ENCODE measurements at places on chromosomes 4 and X. TPM values are rescaled to one million over a fixed set of nuclear protein-coding genes. Genes with fewer than 3 reads are reported as not detected.

The GLRA3 gene
- not detected for total RNA-seq

The TCEAL6 gene
- not detected for total RNA-seq

The DACH2 gene
- 1.0 TPM for total RNA-seq

The CTAG1B gene
- total RNA-seq = not detected

The LGI2 gene
- total RNA-seq = 4.6 TPM

GRCh38 chr4:127586922-127587571 lies 45.7 kb upstream of the INTU start:
- H3K36me3 ChIP-seq = peaks cover 3% of the 10 kb centered on the region
- no peak for DNase-seq
- H3K27ac ChIP-seq = no peak overlapping the region

GRCh38 chrX:152601848-152602616 lies 35.7 kb upstream of the GABRQ start:
- peaks cover 5% of the 10 kb centered on the region for H3K4me1 ChIP-seq
- DNase-seq = no peak
- H3K27me3 ChIP-seq = peaks cover 3% of the 10 kb centered on the region
- no peaks in the 10 kb centered on the region for H3K36me3 ChIP-seq

DNA sequence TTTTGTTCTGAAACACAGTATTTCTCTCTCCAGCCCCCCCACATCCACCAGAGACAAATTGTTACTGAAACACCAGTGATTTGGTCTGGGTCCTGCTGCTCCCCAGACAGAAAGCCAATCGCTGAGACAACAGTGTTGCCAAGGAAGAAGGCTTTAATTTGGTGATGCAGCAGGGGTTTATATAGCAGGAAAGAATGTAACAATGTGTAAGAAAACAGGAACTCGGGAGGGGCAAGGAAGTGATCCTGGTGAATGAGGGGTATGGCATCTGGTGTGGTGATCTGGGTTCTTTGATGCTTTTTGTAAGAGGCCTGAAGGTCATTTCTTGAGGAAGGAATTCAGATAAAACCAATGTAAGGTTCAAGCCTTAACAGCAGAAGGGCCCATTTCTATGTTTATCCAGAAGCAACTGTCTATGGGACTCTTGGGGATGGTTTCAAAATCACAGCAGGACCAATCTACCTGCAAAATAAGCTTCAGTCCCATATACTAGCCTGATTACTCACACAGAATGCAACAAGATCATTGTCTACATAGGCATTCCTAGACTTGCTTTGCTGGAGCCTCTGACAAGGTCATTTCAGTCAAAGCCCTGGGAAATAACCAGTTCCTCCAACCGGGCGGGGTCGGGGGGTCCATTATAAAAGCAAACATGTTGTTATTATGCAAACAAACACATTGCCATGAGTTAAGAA lies 445.2 kb upstream of the ZFP42 start:
- DNase-seq = no peak
- H3K36me3 ChIP-seq = no peaks in the 10 kb centered on the region
- no peak overlapping the region for H3K27ac ChIP-seq
- no peaks in the 10 kb centered on the region for H3K27me3 ChIP-seq
- H3K4me1 ChIP-seq = no peaks in the 10 kb centered on the region

- peaks cover 19% of the 10 kb centered on the region for H3K4me1 ChIP-seq
- no peak overlapping the region for H3K27ac ChIP-seq
- no peaks in the 10 kb centered on the region for H3K36me3 ChIP-seq
- no peak for DNase-seq
These were observed 45.1 kb downstream of the KDR start for GRCh38 chr4:55080174-55080865.

GRCh38 chr4:16812041-16812440 lies 86.4 kb downstream of the LDB2 start:
- H3K27ac ChIP-seq = no peak overlapping the region
- H3K36me3 ChIP-seq = no peaks in the 10 kb centered on the region
- no peaks in the 10 kb centered on the region for H3K27me3 ChIP-seq
- H3K4me1 ChIP-seq = peaks cover 9% of the 10 kb centered on the region
- DNase-seq = no peak
- H3K4me3 ChIP-seq = no peak overlapping the region

DNA sequence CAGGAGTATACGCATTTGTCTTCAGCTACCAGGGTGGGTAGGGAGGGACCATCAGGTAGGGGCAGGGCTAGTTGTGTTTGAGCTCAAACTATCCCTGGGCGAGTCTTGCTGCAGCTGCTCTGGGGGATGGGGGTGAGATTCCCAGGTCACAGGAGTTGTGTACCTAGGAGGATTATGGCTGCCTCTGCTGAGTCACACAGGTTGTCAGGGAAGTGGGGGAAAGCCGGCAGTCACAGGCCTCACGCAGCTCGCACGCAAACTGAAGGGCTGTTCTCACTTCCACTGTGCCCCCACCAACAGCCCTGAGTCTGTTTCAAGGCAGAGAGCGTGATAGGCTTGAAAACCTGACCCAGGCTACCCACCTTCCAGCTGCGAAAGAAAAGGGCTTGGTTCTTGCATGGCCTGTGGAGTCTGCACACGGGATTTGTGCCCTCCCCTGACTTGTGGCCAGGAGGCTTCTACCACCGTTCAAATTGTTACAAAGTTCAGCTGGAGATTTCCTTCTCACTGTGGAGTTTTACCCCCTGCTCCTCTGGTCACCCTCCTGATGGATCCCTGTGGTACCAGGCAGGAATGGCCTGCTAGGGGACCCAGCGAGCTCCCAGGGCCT lies 63.8 kb downstream of the ARFIP1 start:
- no peak for DNase-seq
- H3K4me3 ChIP-seq = no peak overlapping the region
- peaks cover 4% of the 10 kb centered on the region for H3K4me1 ChIP-seq

DNA sequence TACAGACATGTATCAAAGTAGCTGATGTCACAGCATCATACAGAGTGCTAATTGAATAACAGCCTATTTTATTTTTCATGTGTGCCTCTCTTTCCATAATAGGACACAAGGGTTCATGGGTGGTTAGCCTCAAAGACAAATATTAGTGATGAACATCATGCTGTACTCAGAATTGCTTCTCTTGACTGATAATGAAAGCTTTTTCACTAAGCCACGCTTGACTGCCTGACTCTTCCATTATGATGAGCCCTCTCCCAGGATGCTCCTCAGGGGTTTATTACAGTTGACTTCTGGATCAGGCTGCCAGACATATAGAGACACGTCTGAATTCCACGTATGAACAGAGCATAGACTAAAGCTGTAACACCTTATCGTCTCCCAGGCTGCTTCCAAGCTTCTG lies 2757.5 kb downstream of the PCDH7 start:
- no peaks in the 10 kb centered on the region for H3K27me3 ChIP-seq
- no peaks in the 10 kb centered on the region for H3K36me3 ChIP-seq
- no peak overlapping the region for H3K4me3 ChIP-seq
- no peak overlapping the region for H3K27ac ChIP-seq
- no peaks in the 10 kb centered on the region for H3K4me1 ChIP-seq

DNA sequence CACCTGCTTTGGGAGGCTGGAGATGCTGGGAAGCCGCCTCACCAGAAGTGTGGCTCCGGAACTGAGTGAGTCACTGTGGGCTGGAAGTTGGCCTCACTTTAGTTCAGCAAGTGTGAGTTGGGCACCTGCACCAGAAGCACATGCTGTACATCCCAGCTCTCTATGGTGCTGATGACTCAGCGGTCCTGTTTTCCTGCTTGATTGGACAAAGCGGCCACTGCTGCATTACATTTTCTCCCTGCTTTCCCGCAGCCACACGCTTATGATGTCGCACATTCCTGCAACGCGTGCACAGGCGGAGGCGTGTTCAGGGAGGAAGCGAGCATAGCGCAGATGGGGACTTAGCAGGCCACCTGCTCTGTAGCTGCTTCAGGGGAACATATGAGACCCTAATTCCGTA lies 26.7 kb upstream of the CLDN34 start:
- H3K27ac ChIP-seq = no peak overlapping the region
- peaks cover 3% of the 10 kb centered on the region for H3K4me1 ChIP-seq
- peaks cover 11% of the 10 kb centered on the region for H3K36me3 ChIP-seq
- DNase-seq = no peak
- no peak overlapping the region for H3K4me3 ChIP-seq
- no peaks in the 10 kb centered on the region for H3K27me3 ChIP-seq

DNA sequence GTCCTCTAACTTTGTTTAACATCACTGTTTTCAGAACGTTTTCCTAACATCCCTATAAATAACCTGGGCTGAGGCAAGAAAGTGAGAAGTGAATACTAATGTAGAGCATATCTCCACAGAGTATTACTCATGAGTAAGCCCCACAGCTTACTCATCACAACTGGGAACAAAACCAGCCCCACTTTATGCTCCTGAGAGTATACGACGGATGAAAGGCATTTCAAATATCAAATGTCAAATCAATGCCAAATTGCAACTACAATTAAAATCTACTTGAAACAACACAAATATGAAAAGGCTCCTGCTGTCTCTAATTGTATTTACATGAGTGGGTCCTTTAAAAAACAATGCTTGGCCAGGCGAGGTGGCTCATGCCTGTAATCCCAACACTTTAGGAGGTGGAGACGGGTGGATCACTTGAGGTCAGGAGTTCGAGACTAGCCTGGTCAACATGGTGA lies 41.2 kb downstream of the SH3RF1 start:
- H3K4me3 ChIP-seq = no peak overlapping the region
- peaks cover 2% of the 10 kb centered on the region for H3K36me3 ChIP-seq
- H3K4me1 ChIP-seq = peaks cover 4% of the 10 kb centered on the region

All from neural crest cell (in vitro differentiated cells).